ENCODE measurements at places on chromosomes 11 and 22. TPM values are rescaled to one million over a fixed set of nuclear protein-coding genes. Genes with fewer than 3 reads are reported as not detected.

DBX1 gene
- not detected for total RNA-seq

GRCh38 chr22:48901324-48901723 is 926.3 kb downstream of the BRD1 start:
- DNase-seq = no peak

CD3E gene
- 3.7 TPM for total RNA-seq

DNA sequence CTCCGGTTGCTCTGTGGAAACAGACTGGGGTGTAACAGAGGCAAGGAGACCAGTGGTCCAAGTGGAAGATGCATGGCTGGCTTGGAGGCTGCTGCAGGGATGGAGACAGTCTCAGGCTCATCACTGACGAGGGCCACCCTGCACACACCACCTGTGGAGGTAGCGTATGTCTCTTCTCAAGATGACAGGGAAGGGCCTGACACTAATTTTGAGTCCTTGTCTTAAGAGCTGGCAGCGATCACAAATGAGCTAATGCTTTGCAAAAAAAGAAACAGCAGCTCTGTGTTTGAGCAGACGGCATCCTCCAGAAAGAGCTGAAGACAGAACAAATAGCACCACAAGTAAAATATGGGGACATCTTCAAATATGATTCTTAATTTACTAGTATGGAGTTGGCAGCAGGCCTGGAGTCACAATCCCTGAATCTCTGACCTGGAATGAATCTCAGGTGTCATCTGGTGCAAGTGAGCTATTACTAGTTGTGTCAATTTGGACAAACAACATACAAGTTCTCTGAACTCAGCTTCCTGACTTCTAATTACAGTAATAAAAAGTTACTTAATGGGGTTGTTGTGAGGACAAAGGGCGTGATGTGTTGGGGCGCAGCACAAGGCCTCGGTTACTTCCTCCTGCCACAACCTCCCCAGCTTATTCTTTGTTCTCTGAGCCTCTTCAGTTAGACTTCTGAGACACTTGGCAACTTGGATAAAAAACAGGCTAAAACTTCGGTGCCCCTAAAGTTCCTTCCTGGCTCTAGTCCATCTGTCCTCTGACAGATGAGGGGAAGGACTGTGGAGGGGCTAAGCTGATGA is 95.2 kb upstream of the BID start:
- no peak for DNase-seq

GRCh38 chr22:19398206-19398605 is 33.3 kb downstream of the HIRA start:
- no peak for DNase-seq

- DNase-seq = no peak
These were observed 29.4 kb upstream of the UBASH3B start for GRCh38 chr11:122625976-122626665.

DNA sequence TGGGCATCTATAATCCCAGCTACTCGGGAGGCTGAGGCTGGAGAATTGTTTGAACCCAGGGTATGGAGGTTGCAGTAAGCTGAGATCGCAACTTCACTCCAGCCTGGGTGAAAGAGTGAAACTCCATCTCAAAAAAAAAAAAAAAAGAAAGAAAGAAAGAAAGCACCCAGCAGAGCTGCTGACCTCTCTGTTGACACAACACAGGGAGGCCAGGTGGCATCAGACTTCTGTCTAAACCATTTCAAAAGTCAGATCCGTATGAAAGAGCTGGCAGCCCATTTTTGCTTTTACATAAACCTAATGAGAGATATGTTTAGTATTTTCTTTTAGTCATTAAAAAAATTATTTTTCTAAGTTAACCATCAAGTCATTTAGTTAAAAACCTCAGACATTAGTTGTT is 64.4 kb upstream of the RRM1 start:
- no peak for DNase-seq

DNA sequence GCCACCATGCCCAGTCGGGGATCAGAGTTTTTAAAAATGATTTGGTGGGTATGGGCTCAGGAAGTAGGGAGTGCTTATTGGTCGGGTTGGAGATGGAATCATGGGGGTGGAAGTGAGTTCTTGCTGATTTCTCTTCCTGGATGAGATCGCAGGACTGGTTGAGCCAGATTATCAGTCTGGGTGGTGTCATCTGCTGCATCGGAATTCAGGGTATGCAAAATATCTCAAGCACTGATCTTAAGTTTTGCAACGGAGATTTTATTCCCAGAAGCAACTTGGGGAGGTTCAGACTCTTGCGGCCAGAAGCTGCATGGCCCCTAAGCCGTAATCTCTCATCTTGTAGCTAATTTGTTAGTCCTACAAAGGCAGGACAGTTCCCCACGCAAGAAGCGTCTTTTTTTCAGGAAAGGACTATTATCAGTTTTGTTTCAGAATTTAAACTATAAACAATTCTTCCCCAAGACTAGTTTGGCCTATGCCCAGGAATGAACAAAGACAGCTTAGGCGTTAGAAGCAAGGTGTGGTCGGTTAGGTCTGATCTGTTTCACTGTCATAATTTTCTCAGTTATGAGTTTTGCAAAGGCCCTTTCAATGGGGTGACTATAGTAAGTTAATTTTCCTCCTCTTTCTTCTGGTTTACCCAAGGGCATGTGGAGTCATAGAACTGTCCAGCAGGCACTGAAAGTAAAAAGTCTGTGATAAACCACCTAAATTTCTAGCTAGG is 1.4 kb upstream of the PIWIL3 start:
- no peak for DNase-seq

DNA sequence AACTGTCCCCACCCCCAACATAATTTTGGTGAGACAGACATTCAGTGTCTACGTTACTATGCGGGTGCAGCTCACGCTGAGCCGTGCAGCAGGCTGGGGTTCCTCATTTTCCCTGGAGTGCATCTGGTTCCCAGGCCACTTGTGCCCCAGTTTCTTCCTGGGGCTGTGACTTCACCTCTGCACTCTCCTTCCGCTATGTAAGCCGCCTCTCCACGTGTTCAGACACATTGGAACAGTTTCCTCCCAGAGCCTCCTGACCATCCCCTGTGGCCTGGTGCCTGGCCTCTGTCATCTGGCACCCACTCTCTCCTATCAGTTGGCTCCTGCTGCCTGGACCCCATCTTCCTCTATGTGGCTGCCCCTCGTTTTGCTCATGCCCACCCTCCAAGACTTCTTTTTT is 46.2 kb upstream of the A4GALT start:
- DNase-seq = no peak

DNA sequence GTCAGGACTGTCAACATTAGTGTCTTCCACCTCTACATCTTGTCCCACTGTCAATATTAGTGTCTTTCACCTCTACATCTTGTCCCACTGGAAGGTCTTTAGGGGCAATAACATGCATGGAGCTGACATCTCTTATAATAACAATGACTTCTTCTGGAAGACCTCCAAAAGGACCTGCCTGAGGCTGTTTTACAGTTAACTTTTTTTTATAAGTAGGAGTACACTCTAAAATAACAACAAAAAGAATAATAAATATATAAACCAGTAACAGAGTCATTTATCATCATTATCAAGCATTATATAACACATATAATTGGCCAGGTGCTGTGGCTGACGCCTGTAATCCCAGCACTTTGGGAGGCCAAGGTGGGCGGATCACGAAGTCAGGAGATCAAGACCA is 57.5 kb downstream of the PAK1 start:
- no peak for DNase-seq

ZNF215 gene
- total RNA-seq = 0.89 TPM

ASPHD2 gene
- 0.31 TPM for total RNA-seq

- DNase-seq = no peak
These were observed 32.2 kb downstream of the C2CD3 start for GRCh38 chr11:74138572-74138971.
